Uterine smooth muscle cell (primary cell): ENCODE measurements at places on chromosomes 11 and 22. TPM values are rescaled to one million over a fixed set of nuclear protein-coding genes. Genes with fewer than 3 reads are reported as not detected.

ZNF280B gene
- total RNA-seq, result 1.00 and 1.1 TPM in 2 replicates

DEUP1 gene
- total RNA-seq, result under 0.01 and 0.33 TPM in 2 replicates

MAP4K2 gene
- 10.5 and 14.4 TPM in 2 replicates for total RNA-seq

TYR gene
- total RNA-seq, result not detected in 2 replicates

DDIAS gene
- 3.1 and 8.1 TPM in 2 replicates for total RNA-seq

CATSPER1 gene
- under 0.01 TPM in 1 of 2 replicates, not detected in the other for total RNA-seq

GRAP2 gene
- not detected in 2 replicates for total RNA-seq

TREH gene
- total RNA-seq, result under 0.01 TPM in 1 of 2 replicates, not detected in the other

SERPIND1 gene
- not detected in 2 replicates for total RNA-seq

CELSR1 gene
- total RNA-seq, result 1.9 and 5.4 TPM in 2 replicates

SLC22A8 gene
- total RNA-seq, result under 0.01 TPM in 1 of 2 replicates, not detected in the other

RAB3IL1 gene
- 12.5 and 19.1 TPM in 2 replicates for total RNA-seq

ADAMTS15 gene
- 0.12 and 1.00 TPM in 2 replicates for total RNA-seq

GAS2 gene
- 1.4 and 1.6 TPM in 2 replicates for total RNA-seq

PHOX2A gene
- total RNA-seq, result not detected in 2 replicates

IGF2 gene
- 0.11 and 0.25 TPM in 2 replicates for total RNA-seq

IL17RA gene
- total RNA-seq, result 6.2 and 7.7 TPM in 2 replicates

TCIRG1 gene
- 129 and 141 TPM in 2 replicates for total RNA-seq

OSM gene
- not detected in 2 replicates for total RNA-seq

KDM2A gene
- total RNA-seq, result 40.0 and 49.5 TPM in 2 replicates

ROM1 gene
- 2.3 and 2.9 TPM in 2 replicates for total RNA-seq

RAG2 gene
- not detected in 2 replicates for total RNA-seq

GAL gene
- 0.62 and 3.3 TPM in 2 replicates for total RNA-seq

SULT4A1 gene
- total RNA-seq, result 0.12 TPM in 1 of 2 replicates, not detected in the other

TSGA10IP gene
- total RNA-seq, result 0.11 and 0.37 TPM in 2 replicates

CARD18 gene
- not detected in 2 replicates for total RNA-seq

FAM180B gene
- total RNA-seq, result 0.12 TPM in 1 of 2 replicates, not detected in the other

MPPED2 gene
- total RNA-seq, result under 0.01 and 0.22 TPM in 2 replicates

GLYATL1 gene
- 0.12 and 0.33 TPM in 2 replicates for total RNA-seq

PLA2G6 gene
- 8.4 and 17.0 TPM in 2 replicates for total RNA-seq

RTN4RL2 gene
- total RNA-seq, result under 0.01 and 0.25 TPM in 2 replicates

USP2 gene
- total RNA-seq, result 0.11 and 1.00 TPM in 2 replicates

OR10A5 gene
- total RNA-seq, result not detected in 2 replicates

CABP4 gene
- not detected in 2 replicates for total RNA-seq

RIC3 gene
- under 0.01 and 0.11 TPM in 2 replicates for total RNA-seq

ZFTA gene
- 17.5 and 18.5 TPM in 2 replicates for total RNA-seq

ASCL2 gene
- not detected in 2 replicates for total RNA-seq

MMP8 gene
- 0.11 TPM in 1 of 2 replicates, not detected in the other for total RNA-seq
